ENCODE measurements at places on chromosomes 12 and 14.
A peak's percentile ranks its signal among the peaks of the same experiment; 100 is the strongest.

GRCh38 chr12:76247026-76247646, 101.1 kb downstream of the BBS10 start:
- DNase-seq = no peak

GRCh38 chr14:68229423-68230100, 410.0 kb downstream of the RAD51B start:
- DNase-seq = no peak

DNA sequence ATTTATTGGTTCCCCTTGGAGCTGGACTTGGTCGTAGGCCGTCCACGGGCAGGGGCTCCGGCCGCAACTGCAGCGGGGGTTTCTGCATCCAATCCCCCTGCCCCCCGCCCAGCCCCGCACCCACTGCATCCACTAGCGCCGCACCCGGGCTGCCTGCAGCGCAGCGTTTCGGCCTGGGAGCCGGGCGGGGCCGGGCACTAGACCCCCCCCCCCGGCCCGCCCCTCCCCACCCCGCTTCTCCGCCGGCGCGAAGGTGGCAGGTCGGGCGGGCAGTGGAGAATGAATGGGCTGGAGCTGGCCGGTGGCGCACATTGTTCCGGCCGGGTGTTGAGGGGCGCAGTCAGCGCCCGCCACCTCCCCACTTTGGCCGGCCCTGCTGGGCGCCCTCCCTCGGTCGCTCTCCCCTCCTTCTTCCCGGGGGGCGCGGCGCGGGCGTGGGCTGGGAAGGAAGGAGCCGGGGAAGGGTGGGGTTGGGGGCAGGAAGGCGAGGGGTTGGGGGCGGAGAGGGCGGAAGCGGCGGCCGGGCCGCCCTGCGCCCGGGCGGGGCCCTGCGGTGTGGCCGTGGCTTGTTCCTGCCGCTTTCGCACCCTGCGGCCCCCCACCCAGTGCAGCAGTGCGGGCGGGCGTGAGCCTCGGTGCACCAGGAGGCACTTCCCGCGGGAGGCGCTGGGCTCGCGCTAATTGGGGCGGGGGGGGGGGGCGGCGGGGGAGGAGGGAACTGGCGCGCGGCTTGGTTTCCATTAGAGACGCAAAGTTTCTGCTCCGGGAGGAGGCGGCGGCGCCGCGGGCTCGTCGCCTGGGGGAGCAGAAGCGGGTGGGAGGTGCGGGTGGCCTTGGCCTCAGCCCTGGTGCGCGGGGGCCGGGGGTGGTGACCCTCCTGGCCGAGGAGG, 841 bp downstream of the CALM1 start:
- DNase-seq = peak; percentile 66

DNA sequence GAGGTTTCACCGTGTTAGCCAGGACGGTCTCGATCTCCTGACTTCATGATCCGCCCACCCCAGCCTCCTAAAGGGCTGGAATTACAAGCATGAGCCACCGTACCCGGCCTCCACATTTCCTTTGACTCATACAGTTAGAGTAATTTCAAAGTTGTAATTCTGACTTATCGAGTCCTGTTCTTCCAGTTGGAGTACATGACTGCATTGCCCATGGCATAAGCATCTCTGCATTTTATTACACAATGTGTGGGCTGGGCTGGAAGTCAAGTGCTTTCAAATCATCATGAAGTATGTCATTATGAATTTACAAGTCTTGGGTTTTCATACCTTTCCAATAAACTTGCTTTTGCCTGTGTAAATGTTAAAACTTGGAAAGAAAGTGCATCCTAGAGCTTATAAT, 1295.7 kb upstream of the FLRT2 start:
- DNase-seq = no peak

DNA sequence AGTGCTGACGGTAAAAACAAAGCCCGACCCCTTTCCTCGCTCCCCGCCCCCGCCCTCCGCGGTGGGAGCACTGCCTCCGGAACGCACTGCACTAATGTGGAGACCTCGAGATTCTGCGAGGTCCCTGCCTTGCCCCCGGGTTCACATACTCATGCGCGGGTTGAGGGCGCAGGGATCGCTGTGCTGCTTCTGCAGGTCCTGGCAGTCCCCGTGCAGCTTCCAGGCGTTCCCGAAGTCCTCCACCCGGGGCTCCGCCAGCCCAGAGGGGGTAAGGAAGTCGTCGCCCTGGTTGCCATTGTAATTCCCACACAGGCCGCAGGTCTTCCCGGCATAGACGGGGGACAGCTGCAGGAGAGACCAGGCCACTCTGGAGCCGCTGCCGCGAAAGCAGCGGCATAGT, 66.8 kb downstream of the VWF start:
- no peak for DNase-seq

DNA sequence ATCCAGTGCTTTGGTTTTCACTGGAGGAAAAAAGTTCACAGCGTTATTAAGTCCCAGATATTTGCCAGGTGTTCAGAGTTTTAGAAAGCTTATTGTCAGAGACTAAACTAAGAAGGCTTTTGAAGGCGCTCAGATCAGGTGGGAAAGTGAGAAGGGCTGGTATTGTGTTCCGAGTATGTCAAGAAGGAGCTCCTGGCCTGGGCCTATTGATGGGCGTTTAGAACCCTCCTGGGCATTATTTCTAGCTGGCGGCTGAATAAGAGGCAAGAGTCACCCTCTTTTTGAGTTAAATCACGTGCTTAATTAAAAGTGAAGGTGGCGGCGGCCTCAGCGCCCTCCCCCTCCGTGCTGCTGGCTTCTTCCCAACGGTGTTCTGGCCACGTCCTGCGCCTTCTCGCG, 20.9 kb upstream of the GNS start:
- no peak for DNase-seq

GRCh38 chr14:61876362-61877034, 114.3 kb downstream of the SNAPC1 start:
- no peak for DNase-seq

DNA sequence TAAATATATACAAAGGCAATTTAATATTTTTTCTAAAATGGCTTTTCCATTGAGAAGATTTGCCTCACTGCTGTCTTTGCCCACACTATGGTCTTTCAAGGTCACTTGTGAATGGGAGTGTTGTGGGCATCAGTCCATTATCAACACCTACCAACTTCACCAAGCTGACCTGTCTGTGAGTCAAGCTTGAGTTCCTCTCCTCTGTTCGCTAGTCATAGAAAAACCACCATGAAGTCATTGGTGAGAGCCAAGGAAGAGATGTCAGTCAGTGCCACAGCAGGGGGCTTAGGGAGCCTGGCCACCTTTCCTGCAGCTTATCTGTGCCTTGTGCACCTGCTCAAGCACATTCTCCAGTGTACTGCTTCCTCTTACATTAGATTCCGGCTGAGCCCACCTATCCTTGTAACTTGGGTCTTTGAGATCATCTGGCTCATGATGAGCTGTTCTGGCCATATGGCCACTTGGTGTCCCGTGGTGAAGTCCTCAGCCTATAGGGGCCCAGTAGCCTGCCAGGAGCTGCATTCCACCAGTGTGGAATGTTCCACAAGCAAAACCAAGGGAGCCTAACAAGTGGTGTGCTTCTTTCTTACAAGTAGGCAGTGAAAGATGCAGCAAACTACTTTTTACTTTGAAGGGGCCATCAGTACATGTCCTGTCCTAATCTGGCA, 80.8 kb upstream of the C12orf71 start:
- DNase-seq = no peak

DNA sequence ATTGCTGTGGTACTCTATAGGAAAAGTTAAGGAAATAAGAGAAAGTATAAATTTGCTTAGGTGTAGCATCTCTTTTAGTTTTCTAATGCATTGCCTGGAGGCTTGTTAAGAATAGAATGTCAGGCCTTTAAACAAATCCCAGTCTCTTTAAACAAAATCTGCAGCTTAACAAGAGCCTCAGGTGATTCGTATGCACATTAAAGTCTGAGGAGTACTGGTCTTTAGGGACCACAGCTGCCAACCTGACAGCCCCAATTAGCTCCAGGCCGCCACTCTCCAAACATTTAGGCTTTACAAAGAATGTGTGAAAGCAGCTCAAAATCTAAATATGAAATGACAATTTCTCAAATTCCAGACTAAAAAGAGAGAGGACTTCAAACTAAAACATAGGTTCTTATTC, 35.7 kb downstream of the PAWR start:
- no peak for DNase-seq

DNA sequence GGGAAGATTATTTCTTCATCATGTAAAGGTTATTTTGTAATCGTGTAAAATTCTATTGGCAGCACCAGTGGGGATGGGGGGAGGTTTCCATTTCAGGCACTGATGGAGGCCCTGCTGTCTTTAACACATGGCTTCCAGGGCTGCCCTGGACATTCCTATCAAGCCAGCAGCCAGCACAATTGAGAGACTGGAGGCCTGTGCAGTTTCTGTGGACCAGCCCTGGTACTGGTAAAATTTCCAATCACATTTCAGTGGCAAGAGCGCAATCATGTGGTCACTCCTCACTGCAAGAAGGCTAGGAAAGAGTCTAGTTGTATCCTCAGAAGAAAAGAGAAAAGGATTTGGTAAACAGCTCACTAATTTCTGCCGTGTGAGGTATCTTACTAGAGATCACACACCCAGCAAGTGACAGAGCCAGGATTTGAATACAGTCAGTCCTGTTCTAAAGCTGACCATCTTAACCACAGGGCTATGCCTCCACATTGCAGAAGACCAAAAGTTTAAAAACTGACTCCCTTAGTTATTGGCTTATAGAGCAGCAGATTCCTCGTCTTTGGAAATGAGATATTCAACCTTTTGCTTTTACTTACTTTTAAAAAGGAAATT, 179.4 kb upstream of the ARHGAP5 start:
- no peak for DNase-seq

DNA sequence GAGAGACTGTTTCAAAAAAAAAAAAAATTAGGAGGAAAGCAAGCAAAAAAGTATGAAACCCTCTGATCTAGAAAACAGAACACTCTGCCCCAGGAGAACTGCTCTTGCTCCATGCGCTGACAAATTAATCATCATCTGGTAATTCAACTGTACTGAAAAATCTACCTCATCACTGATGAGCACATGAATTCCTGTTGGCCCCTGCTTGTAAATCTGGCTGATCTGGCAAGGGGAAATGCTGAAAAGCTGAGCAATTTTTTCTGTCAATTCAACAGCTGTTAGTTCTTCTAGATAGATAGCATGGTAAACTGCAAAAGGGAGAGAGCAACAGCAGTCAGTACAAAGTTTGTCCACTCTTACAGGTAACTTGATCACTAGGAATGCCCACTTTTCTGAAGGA, 15.2 kb upstream of the CSRNP2 start:
- DNase-seq = no peak

GRCh38 chr14:89773151-89773550, 181.4 kb downstream of the EFCAB11 start:
- DNase-seq = no peak

- DNase-seq = no peak
Observed at GRCh38 chr14:67018720-67019119, 170.5 kb upstream of the GARIN2 start.

DNA sequence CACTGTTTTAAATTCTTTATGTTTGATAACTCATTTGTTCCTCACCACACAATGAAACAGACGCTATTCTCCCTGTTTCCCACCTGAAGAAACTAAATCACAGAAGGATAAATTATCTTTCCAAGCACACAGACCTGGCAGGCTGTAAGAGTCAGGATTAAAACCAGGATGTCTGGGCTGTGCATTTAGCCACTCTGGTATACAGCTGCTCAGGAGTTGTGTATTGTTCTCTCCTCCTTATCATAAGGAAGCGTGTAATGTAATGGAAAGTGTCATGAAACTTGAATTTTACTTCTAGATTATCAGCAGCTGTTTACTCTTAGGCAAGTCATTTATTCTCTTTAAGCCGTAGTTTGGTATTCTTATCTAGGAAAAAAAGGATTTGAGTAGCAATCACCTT, 154.8 kb upstream of the LRIG3 start:
- DNase-seq = no peak

- DNase-seq = no peak
Observed at GRCh38 chr14:95258754-95259593, 60.7 kb downstream of the CLMN start.

GRCh38 chr14:99853206-99853605, 60.0 kb downstream of the EML1 start:
- DNase-seq = no peak

DNA sequence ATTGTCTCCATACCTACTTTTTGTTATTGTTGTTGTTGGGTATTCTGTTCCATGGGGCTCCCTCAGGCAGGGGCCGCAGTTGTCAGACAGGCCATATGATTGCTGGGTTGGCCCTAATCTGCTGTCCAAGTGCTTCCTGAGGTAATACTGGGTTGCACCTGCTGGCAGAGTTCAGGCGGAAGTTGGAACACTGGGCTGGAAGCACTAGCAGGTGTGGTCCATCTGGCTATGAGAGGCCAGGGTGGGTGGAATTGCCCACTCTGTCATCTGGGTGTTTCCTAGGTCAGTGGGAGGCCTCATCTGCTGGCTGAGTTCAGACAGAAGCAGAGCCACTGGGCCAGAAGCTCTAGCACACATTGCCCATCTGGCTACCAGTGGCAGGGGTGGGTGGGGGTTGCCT, 81.3 kb upstream of the NID2 start:
- DNase-seq = no peak

GRCh38 chr12:79262938-79263337, 398.4 kb downstream of the SYT1 start:
- no peak for DNase-seq

DNA sequence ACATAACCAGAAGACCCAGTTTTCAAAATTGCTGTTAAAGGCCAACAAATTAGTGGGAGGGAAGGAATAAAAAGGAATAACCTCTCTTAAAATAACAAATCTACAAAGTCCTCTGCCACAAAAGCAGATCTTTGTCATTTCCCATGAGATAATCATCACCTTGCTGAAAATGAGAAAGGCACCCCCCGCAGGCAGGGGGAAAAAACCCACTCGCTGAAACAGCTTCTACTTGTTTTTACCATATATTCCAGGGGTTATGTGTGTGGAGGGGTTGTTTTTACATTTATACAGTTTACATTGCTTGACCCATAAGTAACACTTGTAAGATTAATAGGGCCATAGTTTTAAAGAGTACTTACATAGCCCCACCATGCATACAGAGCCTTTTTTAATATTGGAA, 131.0 kb downstream of the PRICKLE1 start:
- no peak for DNase-seq

Data from activated effector memory CD4-positive, alpha-beta T cell treated with Interleukin-2 at 50 U/mL for 16 hours (primary cell).